NCI-H2227 treated with DMSO at 0.1 percent for 48 hours (cell line): ENCODE measurements at places on chromosomes 7 and 10.

GRCh38 chr10:96337106-96337505 lies 21.7 kb downstream of the OPALIN start:
- DNase-seq = no peak

GRCh38 chr10:8402576-8402975 lies 348.1 kb downstream of the GATA3 start:
- DNase-seq = no peak

- no peak for DNase-seq
These were observed 87.3 kb downstream of the CCSER2 start for GRCh38 chr10:84415539-84416244.

DNA sequence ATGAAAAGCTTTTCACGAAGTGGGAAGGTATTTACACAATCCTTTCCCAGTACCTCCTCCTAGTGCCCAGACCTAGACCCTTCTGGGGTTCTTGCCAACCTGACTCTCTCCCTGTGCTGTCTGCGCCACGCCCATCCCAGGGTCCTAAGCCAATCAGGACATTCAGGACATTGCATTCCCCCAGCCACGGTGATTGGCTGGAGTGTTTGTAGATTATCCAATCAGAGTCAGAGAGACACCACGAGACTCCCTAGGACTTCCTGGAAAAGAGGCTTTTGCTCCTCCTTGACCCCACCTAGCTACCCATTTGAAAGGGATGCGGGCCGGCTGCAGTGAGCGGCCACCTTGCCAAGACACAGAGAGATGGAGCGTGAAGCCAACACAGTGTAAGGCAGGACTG lies 3.5 kb upstream of the GDF2 start:
- DNase-seq = no peak

- peak; percentile 59 for DNase-seq
These were observed 1.3 kb downstream of the SP8 start for GRCh38 chr7:20785157-20786048.

DNA sequence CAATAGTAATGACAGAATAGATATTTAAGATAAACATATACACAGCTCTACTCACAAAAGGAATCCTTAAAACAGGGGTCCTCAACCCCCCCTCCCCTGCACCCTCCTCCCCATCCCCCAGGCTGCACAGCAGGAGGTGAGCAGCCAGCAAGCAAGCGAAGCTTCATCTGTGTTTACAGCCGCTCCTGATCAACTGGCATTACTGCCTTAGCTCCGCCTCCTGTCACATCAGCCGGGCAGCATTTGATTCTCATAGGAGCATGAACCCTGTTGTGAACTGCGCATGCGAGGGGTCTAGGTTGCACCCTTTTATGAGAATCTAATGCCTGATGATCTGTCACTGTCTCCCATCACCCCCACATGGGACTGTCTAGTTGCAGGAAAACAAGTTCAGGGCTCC lies 65.5 kb downstream of the SMURF1 start:
- DNase-seq = no peak

DNA sequence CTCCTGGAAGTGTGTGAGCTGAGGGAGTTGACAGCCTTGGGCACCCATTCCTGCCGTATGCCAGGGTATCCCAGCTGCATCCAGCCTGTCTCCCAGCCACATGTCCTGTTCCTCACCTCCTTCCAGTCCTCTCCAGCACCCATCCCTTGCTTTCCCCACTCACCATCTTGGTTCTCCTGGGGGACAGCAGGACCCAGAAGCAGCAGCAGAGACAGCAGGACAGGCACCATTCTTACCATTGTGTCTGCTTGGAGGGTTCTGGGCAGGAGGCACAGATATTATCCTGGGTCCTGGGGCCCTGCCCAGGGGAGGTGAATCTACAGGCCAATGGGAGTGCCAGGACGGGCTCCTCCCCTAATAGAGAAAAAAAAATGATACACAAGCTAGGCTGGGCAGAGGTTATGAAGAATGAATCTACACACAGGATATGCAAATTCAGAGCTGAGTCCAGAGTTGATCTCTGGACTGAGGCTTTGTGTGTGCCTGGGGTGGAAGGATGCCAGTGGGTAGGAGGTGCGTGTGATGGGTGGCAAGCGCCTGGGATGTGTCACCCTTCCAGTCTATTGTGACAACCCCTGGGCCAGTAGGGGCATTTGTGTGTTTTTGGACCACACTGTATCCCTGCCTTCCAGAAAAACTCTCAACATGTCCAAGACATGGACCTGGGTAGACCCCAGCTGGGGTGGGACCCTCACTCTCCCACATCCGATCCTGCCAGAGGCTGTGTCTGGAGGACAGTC lies at the start of gene AZGP1:
Gene AZGP1 (minus strand): TSS at position 250 of the 740 bp plus-strand sequence. CDS start 11 bp downstream, at position 239.
- no peak for DNase-seq

GRCh38 chr10:63466144-63466935 lies 563 bp upstream of the JMJD1C start:
- DNase-seq = peak; percentile 56

GRCh38 chr10:113552701-113553100 lies at the start of gene HABP2:
TSS of gene HABP2 (plus strand) at chr10:113553053. CDS start at chr10:113553122, 69 bp downstream.
- no peak for DNase-seq

GRCh38 chr7:21142081-21142480 lies 285.8 kb upstream of the SP4 start:
- DNase-seq = no peak

DNA sequence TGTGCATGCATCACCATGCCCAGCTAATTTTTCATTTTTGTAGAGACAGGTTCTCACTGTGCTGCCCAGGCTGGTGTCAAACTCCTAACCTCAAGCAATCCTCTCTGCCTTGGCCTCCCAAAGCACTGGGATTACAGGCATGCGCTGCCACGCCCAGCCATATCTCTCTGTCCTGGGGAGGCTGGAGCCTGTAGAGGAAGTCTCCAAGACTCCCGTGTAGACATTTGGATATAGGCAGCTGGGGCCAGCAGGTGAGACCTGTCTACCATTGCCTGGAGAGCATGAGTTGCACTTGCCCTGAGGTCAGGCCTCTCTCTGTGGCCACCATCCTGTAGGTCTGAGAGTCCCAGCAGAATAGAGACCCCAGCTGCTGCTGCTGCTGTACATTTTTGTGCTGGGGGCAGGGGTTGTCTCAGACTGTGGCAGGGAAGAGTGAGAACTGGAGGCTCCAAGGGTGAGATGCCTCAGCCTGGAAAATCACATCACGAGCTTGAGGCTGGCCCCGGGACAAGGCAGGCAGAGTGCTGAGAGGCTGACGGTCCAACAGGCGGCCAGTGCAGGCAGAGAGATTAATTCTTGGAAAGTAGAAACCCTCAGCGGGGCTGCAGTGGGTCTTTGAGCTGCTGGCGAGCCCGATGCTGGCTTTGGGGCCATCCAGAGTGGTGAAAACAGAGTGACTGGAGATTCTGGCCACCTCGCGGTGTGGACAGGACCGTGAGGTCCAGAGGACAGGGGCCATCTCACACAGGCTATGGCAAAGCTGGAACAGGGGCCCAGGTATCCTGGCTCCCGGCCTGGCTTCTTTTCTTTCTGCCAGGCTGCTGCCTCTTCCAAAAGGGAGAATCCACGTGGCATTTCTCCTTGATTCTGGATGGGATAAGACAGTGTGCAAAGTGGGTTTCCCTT lies 60.9 kb downstream of the TMEM270 start:
- DNase-seq = no peak

- no peak for DNase-seq
These were observed 38.4 kb upstream of the PDE1C start for GRCh38 chr7:32108651-32109050.
